Stimulated activated naive CD4-positive, alpha-beta T cell (primary cell): ENCODE measurements at places on chromosomes 6 and 20.

- DNase-seq: no peak
These were observed 287.8 kb downstream of the PTPRT start for GRCh38 chr20:42901689-42902440.

GRCh38 chr6:33692760-33693158 is 18.7 kb downstream of the UQCC2 start:
- DNase-seq: peak; percentile 12

GRCh38 chr6:241336-241865 is 50.9 kb upstream of the DUSP22 start:
- DNase-seq: no peak

- DNase-seq: no peak
These were observed 4.0 kb downstream of the SIM1 start for GRCh38 chr6:100460650-100461204.

- no peak for DNase-seq
These were observed 79.5 kb upstream of the OLIG3 start for GRCh38 chr6:137573739-137574138.

DNA sequence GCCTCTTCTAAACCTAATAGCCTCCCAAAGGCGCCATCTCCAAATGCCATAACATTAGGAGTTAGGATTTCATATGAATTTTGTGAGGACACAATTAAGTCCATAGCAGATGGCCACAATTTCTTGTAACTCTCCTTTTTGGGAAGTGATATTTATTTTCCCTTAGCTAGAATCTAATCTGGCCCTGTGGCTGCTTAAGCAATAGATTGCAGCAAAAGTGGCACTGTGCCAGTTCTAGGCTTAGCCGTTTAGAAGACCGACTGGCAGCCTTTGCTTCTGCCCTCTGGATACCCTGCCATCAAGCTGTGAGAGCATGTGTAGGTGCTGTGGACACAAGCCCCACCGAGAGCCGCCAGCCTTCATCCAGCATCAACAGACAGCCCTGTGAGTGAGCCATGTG is 15.9 kb upstream of the ADGB start:
- no peak for DNase-seq

DNA sequence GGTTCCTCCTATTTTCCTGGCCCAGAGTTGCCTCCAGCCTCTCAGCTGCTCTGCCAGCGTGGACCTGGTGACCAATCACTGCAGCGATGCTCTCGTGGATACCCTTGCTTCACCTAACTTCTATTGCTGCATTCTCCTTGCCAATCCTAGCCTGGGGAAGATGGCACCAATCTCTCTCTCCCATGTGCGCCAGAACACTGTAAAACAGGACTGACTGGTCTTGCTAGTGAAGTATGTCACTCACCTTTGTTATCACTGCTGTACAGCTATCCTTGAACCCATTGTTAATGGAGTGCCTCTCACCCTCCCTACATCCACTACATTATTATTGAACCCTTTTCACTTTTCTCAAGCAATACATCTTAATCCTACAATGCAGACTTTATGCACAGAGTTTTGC is 80.1 kb downstream of the LYRM4 start:
- DNase-seq: no peak

- no peak for DNase-seq
These were observed 119.1 kb downstream of the PRND start for GRCh38 chr20:4840801-4841200.

GRCh38 chr6:100850174-100850573 is 31.0 kb downstream of the ASCC3 start:
- DNase-seq: no peak

GRCh38 chr6:9335431-9335830 is 900.1 kb upstream of the SLC35B3 start:
- DNase-seq: no peak

DNA sequence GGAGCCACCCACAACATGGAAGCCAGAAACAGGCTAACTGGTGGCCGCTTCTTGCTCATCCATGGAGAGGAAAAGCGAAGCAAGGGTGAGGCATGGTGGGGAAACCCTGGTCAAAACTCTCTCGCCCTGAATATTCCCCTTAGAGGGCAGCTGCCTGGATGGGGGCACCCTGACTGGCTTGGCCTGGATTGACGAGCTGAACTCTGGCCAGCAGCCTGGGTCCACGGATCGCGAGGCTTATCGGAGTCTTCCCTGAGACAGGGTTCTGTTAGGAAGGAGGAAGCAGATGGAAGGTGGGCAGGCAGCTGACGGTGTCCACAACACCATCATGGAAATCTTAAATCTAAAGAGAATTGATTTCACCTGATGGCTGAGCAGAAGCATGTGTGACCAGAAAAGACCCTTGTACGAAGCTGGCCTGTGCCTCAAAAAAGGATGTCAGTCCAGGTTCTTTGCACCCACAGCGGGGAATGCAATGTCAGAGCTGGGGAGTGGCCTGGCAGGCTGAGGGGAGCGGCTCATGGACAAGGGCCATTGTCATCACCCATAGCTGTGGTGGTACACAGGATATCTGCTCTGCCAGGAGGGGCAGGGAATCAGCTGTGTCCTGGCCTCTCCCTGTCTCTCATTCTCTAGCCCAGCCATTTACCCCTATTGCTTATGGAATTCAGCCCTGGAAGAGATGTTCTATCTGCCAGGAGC is 109.4 kb upstream of the SNX9 start:
- DNase-seq: no peak

- no peak for DNase-seq
These were observed 50.9 kb downstream of the WDR27 start for GRCh38 chr6:169650959-169651292.

DNA sequence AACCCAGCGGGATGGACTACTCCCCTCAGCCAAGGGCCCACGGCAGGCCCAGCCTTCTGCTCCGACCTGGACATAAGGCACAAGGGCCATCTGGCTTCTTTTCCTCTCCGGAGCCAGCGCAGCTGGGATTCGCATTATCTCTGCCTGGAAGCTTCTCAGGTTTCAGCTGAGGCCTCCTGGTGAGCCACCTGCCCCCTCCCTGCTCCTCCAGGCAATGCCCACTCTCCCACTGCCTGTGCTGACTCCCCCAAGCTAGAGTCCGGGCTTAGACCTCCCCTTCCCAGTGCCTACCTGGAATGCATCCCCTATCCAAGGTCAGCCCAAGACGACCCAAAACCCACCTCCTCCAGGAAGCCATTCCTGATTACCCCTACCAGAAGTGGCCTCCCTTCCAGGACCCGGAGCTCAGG is 60.7 kb downstream of the EZR start:
- DNase-seq: no peak

- no peak for DNase-seq
These were observed 45.7 kb upstream of the TRAF3IP2 start for GRCh38 chr6:111651185-111652034.

DNA sequence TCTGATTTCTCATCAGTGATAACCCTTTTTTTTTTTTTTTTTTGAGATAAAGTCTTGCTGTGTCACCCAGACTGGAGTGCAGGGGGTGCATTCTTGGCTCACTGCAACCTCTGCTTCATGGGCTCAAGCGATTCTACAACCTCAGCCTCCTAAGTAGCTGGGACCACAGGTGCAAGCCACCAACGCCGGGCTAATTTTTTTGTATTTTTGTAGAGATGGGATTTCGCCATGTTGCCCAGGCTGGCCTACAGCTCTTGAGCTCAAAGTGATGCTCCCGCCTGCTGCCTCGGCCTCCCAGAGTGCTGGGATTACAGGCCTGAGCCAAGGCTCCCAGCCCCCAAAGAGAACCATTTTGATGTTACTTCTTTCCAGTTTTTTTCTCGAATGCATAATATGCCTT is 2.2 kb downstream of the FABP7 start:
- no peak for DNase-seq

- DNase-seq: no peak
These were observed 106.0 kb downstream of the FOXO3 start for GRCh38 chr6:108666656-108667260.

DNA sequence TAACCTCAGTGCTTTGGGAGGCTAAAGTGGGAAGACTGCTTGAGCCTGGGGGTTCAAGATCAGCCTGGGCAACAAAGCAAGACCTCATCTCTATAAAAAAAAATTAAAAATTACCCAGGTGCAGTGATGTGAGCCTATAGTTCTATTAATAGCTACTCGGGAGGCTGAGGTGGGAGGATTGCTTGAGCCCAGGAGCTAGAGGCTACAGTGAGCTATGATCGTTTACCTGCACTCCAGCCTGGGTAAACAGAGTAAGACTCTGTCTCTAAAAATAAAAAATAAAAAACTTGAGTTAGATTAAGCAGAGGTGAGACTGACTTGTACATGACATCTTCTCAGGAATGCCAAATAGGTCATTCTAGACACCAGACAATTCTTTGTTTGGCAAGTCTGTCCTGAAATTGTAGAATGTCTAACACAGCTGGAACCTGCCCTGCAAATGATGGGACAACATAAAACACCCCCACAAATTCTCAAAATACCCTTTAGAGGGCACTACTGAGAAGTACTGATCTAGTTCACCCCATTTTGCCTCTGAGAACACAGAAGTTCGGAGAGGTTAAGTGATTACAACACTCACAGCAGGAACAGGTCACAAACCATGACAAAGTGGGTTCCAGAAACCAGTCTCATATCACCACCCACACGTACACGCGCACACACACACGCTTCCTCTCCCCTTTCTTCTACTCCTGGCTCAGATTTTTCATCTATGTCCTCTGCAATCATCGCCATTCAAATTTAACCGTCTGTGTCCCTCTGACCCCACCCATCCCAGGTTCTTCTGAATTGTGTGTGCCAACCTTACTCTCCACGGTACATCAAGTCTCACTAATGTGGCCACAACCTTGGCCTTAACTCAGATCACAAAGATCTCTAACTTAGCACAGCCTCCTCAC is 38.3 kb downstream of the ARHGAP18 start:
- no peak for DNase-seq

DNA sequence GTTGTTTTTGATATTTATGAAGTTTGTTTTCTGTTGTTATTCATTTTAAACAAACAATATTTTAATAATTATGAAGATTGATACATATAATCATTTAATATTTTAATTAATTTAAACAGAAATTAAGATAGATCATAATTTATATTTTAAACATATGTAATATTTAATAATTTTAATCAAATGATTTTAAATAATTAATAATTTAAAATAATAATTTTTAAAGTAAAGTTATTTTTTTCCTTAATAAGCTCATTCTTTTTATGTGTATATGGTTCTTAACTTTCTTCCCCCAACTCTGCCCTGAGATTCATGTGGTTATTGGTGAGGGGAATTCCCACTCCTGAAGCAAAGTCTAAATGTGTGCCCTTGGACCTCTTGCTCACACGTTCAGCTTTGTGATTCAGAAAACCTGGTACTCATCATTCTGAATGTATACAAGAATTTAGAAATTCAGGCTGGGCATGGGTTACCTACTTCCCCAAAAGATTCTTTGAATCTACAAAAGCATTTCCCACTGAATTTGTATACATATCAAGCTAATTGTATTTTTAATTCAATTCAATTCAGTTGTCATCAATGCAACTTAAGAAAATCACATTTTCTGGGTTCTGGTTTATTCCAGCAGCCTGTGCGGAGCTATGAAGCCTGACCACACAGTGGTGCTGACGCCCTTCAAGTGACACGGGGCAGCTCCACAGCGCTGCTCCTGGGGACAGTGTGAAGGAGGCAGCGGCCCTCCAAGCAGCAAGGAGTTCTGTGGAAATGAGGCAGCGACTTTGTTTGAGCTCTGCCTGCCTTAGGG is 168.9 kb upstream of the UST start:
- DNase-seq: no peak

DNA sequence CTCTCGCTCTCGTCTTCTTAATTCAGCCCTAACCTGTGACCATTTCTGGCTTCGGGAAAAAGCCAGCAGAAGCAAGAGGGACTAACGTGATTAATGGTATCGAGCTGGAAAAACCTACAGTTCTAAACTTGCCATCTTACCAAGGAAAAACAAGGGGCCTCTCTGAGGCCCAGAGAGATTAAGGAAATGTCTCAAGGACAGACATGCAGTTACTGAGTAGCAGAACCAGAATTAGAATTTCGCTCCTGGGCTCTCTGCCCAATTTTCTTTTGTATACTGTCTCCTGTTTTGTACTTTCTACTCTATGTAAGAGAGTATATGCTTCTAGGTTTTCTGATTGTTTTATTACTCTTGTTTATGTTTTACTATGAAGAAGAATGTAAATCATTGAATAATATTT is 67.8 kb upstream of the LTV1 start:
- no peak for DNase-seq

DNA sequence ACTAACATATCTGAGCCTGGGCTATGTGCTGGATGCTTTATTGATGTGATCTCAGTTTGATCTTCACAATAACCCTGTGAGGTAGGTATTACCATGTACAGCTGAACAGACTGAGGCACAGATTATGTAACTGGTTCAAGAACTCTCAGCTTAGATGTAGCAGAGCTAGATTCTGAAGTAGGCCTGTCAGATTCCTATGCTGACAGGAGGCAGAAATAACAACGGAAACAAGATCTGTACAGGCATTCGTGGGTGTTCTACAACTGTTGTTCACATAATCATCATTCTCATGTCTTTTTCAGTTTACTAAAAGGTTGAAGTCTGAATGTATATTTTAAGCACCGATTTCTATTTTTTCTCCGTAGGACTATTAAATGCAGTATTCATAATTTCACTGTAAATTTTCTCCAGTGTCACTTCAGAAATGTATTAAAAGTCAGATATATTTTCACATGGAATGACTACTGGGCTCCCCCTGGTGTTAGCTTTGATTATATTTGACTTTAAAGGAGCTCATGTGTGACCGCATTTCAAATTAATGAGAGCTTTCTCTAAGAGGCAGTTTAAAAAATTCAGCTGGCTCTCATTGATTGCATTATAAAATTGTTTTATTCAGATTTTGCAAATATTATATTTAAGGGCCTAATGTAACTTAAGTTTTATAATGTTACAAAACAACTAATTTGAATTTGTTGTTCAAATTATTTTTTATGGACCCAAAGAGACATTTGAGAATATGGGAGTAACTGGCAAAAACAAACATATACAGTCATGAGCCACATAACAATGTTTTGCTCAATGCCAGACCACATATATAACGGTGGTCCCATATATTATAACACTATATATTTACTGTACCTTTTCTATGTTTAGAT is 36.4 kb upstream of the SLC17A4 start:
- no peak for DNase-seq

DNA sequence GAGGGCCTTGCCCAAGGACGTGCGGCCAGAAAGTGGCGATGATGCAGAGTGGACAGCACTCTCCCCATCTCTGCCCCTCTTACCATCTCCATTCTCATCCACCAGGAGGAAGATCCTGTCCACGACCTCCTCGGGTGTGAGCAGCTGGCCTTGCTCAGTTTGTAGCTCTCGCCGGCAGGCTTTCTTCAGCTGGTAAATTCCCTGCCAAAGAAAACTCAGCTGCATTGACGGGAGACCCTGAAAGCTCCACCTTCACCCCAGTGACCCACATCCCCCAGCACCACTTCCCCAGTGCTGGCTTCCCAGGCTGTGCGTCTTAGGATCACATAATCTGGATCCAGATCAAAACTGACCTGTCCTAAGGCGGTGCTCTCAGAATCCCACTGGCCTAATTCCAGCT is 9.2 kb downstream of the GUCA1B start:
- DNase-seq: no peak

DNA sequence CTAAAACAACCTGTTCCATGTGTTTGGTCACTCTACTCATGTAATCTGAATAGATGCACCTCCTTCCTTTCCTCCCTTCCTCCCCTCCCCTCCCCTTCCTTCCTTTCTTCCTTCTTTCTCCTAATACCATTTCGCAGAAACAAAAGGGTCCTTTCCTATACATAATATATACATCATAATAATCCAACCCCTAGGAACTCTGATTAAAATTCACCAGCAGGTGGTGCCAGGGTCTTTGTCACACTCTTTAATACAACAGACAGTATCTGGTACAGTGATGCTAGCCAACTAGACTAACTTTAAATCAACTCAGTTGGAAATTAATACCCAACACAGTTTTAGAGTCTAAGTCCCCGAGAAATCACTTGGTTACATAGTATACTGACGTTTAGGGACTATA is 181.2 kb upstream of the SHLD1 start:
- DNase-seq: peak; percentile 72

- DNase-seq: no peak
These were observed 23.1 kb upstream of the MAS1L start for GRCh38 chr6:29510746-29511300.
